ENCODE measurements at places on chromosomes 13 and 19.

DNA sequence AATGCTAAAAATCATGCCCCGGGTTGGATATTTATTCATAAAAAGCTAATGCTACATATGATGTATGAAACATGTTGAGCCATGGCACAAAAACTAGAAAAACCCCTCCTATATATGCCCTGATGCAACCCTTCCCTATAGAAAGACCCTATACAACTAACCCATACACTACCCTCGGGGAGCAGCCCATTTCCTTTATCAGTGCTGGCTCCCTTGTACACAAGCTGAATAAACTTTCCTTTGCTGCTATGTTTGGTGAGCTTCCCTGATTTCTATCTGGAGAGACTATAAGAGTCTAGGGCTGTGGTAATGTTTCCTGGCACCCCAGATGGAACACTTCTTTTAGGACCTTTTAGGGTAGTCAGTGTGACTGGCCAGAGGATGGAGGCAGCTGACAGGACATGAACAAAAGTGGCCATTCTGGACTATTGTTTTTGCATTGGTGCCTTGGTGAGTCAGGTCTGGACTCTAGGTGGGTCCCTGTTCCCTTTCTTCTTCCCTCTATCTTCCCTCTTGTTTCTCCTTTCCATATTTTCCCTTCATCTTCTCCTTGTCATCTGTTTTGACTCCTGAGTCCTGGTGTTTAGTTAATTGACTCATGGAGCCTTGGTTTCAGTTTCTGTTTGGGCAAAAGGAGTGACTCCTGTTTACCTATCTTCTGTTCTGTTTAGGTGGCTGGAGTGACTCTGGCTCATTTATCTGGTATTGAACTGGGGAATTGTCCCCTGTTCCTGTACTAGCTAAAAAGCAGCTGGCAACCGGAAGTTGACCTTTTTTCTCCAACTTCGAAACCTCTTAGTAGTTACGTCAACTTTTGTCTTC lies 1321.8 kb upstream of the PCDH9 start:
- no peak for DNase-seq

- peak; percentile 51 for DNase-seq
Observed at GRCh38 chr13:41311406-41312175, 524 bp downstream of the NAA16 start.

DNA sequence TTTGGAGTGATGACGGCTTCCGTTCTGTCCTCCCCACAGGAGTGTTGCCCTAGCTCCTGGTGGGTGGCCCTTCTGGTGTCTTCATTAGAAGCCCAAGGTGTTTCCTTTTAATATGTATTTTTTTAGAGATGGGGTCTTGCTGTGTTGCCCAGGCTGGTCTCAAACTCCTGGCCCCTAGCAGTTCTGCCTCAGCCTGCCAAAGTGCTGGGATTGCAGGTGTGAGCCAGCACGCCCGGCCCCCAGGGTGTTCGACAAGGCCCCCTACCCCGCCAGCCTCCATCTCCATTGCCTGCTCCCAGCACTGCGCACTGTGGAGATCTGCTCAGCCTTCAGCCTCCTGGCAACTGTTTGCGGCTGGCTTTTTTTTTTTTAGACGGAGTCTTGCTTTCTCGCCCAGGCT lies 31.2 kb downstream of the BTBD2 start:
- DNase-seq = no peak

DNA sequence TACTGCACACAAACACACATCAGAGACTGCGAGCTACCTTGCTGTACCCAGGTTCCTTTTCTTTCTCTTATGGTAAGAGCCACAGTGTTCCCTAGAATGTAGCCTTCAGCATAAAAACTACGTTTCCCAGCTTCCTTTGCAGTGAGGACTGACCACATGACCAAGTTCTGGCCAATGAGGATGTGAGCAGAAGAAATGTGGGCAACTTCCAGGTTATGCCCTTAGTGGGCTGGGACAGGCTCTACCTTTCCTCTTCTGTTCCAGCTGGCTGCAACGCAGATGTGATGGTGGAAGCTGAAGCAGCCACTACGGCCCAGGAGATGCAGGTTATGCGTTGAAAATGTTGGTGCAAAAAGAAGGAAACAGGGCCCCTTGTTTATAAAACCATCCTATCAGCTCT lies 27.5 kb downstream of the VRK3 start:
- DNase-seq = peak; percentile 35

DNA sequence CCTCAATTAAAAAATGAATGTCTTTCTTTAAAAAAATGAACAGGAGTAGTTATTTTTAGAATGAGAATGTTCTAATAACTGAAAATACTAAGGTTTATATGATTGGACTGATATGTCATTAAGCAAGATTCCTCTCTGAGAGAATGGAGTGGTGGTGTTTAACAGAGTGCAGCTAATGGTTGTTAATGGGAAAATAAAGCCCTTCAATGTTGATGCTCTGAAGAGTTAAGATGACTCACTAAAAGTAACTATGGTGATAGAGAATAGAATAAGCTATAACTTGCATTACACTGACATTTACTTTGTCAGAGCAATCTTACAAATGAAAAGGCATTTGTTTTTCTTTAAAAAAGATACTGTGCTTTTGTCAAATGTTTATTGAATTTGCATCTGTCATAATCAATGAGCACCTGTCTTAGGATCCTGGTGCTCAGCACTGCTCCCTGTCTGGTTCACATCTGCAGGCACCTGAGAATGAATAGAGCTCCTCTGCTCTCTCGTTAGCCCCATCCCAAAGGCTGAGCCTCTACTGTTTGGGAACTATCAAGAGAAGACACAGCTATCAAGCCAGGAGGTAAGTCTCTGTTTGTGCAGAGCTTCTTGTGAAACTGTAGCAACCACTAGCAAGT lies 15.1 kb downstream of the PABPC3 start:
- DNase-seq = no peak

Data from suppressor macrophage treated with lipopolysaccharide for 4 hours (primary cell).